ENCODE measurements at places on chromosomes 1 and 21.

GRCh38 chr1:76190749-76191424, 116.3 kb downstream of the ST6GALNAC3 start:
- DNase-seq: no peak

GRCh38 chr21:35319684-35320283, 270.7 kb upstream of the RUNX1 start:
- no peak for DNase-seq

GRCh38 chr1:208880433-208881100, 636.4 kb upstream of the PLXNA2 start:
- no peak for DNase-seq

GRCh38 chr1:171984262-171984661, 143.0 kb downstream of the DNM3 start:
- no peak for DNase-seq

DNA sequence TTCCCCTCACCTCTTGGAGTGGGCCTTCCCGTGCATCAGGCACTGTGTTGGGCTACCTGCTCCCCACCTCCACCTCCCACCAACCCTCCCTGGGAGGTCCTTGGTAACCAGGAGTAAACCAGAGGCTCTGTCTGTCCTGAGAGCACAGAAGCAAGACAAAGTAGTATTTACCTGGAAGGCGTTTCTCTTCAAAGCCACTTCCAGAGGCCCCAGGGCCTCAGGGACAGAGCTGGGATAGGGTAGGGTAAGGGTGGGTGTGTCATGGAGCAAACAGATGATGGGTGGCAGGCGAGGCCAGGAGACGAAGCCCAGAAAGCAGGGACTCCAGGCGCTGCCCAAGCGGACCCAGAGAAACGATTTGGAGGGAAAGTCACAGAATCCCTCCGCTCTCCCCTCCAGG, 77.2 kb upstream of the TARDBP start:
- DNase-seq: no peak

GRCh38 chr1:11654939-11655808, 497 bp downstream of the FBXO44 start:
- DNase-seq: no peak

GRCh38 chr21:46196733-46197132, 12.5 kb upstream of the SPATC1L start:
- no peak for DNase-seq

DNA sequence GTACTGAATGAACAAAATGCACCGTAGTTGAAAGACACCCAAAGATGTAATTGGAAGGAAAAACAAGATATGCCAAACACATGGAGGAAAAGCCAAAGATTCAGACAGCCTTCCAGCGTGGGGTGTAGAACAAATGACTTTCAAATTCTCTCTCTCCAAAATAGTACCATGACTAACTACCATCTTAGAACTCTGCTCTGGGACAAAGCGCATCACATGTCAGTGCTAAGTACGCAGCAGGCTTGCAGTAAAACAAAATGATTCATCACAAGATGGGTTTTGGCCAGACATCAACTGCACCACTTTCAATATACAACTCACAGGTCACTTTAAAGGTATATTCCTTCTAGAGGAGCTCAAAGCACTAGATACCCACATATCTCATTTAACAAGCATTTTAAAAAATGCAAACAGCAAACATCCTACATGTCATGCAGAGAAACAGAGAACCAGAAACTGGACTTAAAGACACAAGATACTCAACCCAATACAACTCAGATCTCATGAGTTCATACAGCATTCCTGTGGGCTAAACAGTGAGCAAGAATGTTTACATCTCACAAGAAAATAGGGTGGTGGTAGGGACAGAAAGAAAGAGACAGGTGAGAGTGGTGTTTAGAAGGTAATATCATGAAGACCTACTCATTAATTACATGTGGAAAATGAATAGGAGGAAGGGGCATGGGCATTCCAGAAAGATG, 75.7 kb downstream of the BCAR3 start:
- peak; percentile 94 for DNase-seq

DNA sequence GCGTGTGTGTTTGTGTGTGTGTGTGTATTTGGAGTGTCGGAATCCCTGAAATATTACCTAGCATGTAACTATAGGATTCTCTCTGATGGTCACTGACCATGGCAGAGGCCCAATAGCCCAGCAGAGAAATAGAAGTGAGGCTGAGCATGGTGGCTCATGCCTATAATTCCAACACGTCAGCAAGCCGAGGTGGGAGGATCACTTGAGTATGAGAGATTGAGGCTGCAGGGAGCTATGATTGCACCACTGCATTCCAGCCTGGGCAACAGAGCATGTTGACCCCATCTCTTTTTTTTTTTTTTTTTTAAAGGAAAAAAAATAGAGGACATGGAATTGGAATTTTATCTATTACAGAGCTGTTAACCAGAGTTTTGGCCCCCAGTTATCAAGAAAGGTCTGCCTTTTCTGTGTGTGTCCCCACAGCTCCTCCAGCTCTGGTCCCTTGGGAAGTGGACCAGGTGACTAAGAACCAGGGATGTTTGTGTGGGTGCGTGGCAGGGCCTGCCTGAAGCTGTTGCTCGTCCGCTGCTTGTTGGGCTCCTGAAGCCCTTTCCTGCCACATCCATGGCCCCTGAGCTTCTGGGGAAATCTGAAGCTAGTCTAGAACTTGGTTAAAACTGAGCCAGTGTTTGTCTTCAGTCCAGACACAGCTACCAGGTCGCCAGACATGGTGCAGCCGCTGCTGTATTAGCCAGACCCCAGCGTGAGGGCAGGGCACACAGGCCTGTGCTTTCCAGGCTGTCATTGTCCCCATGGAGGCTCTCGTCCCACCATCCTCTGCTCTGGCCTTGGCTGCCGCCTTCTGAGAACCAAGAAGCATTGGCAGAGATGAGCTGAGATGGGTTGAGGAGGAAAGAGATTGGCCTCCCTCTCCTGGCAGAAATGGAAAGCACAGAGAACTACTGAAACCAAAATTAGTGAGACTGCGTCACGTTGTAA, 25.5 kb downstream of the CAPN9 start:
- peak; percentile 93 for DNase-seq

GRCh38 chr1:218983848-218984247, 189.8 kb upstream of the LYPLAL1 start:
- no peak for DNase-seq

- DNase-seq: peak; percentile 83
Observed at GRCh38 chr1:7223334-7224080, 438.3 kb downstream of the CAMTA1 start.

DNA sequence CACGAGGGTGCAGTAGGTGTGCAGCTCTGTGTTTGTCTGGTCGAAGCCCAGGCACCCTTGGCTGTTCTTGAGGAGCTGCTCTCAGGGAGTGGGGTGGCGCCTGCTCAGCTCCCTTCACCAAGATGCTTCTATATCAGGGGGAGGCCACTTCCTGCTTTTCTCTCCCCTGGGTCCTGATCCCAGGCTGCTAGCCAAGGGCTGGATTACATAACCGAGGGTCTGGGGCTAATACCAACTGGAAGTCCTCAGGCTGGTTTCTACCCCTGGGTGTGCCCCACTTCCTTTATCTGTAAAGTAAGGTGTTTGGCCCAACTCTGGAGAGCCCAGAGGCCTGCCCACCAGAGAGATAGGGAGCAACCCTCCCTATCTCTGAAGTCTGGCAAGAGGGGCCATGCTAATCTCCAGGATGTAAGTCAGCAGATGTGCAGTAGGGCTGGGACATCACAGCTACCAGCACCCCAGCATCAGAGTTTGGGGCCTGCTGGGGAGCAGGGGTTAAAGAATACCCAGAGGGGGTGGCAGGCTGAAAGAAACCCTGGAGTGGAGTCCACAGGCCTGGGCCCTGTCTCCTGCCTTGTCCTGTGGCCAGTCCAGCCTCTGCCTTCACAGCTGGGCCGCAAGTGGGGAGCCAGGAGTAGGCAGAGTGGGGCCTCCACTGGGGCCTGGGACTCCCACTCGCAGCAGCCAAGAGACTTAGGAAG, 2.1 kb downstream of the SELENBP1 start:
- peak; percentile 34 for DNase-seq
